ENCODE measurements at places on chromosomes 2 and 18.

GRCh38 chr18:33870059-33870458 is 292.0 kb downstream of the ASXL3 start:
- ATAC-seq, result no peak

- no peak for ATAC-seq
These were observed 117.5 kb downstream of the FAM168B start for GRCh38 chr2:130975729-130976128.

GRCh38 chr18:44135741-44136140 is 544.9 kb upstream of the SETBP1 start:
- ATAC-seq, result no peak

- ATAC-seq, result peak; percentile 30
These were observed 29.5 kb upstream of the IL1R2 start for GRCh38 chr2:101962309-101962708.

GRCh38 chr2:150482667-150483400 is 4.6 kb downstream of the RND3 start:
- no peak for ATAC-seq

DNA sequence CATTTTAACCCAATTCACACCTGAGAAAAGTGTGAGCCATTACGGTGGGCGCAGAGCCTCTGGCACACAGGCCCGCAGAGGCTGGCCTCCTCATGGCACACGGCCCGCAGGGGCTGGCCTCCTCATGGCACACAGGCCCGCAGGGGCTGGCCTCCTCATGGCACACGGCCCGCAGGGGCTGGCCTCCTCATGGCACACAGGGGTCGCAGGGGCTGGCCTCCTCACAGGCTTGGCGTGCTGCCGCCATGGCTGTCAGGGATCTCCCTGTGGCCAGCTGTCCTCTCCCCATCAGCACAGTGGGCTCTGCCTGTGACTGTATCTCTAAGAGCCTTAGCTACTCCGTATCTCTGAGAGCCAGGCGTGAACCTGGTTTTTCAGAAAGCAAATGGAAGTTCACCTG is 24.6 kb downstream of the ANO7 start:
- ATAC-seq, result no peak

- ATAC-seq, result no peak
These were observed 31.8 kb downstream of the AGFG1 start for GRCh38 chr2:227503433-227504406.

GRCh38 chr2:59249441-59250306 is 1008.5 kb upstream of the FANCL start:
- ATAC-seq, result no peak

- ATAC-seq, result no peak
These were observed 17.8 kb upstream of the CNDP2 start for GRCh38 chr18:74478316-74478715.

DNA sequence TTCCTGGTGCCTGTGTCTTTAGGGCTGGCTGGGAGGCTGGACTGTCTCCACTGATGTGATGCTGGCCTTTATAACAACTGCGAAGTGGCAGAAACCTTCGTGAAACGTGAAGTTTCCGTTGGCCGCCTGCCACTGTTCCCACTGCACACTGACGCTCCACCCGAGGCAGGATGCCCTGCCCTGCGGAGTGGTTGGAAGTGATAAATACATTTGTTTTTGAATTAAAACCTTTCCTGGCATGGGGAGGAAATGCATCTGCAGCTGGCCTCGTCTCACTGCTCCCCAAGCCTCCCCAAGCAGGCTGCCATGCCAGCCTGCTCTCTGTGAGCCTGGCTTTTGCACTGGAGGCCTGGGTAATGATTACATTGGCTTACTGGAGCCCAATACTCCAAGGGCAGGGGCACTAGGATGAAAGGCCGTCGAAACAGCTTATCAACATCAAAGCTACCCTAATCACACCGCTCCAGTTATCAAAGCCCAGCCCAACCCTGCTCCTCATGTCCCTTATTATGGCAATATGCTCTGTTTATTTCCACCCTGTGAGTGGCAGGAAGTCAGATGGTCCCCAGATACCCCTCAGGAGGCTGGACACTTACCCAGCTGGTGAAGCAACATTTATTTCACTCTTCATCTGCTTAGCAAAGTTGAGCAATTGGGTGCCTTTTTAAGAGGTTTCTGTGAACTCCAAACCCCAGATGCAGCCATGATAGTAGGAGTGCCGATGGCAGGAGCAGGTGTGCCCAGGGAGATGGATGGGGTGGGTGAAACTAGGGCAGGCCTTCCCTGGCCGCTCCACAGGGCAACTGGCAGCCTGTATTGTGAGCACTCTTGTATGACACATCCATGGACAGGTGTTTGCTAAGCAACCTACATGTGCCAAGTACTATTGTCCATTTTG is 97.4 kb upstream of the ITGA6 start:
- peak; percentile 56 for ATAC-seq

GRCh38 chr18:78393086-78393862 is 586.3 kb upstream of the SALL3 start:
- ATAC-seq, result no peak

DNA sequence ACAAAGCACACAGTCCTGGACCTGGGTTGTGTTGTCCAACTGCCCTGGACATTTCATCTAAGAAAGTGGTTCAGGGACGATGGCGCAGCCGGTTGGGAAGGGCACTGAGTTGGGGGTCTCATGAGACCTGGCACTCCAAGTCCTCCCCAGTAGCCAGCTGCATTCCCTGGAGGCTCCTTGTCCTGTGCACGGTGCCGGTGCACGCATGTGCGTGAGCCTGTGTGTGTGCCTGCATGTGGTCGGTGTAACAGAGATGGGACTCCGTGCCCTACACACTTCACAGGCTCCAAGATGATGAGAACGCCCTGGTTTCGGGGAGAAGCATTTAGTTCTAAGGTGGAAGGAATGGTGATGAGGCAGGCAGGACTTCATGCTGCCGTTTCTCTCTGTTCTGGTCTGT is 124.9 kb upstream of the PXDN start:
- no peak for ATAC-seq

DNA sequence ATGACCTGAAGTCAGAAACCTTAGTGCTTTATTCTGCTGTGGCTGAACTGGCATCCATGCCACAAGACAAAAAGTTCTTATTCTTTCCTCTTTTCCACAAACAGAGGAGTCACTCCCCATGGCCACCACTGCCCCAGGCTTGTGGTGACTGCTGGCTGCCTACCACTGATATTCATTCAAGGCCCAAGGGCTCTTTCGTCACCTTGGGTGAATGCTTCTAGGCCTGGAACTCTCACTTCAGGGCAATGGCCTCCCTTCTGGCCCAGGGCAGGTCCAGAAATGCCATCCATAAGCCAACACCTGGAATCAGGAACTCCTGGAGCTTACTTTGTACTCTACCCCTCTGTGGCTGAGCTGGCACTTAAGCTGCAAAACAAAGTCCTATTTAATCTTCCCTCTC is 109.8 kb downstream of the NAT8 start:
- ATAC-seq, result no peak

DNA sequence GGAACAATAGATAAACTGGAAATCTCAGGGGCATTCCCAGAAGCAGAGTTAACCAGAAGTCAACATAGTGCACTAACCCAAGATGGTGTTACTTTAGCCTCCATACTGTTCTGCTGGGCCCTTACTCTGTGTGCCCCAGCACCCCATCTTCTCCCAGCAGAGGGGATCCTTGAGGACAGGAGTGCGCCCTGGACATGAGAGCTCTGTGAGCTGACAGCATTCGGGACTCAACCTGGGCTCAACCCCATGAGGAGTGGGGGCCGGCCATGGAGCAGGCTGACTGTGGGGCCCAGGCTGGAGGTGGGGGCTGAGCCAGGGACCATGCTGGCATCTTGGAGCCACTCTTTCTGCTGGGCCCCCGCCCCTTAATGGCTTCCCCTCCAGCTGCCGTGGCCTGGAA is 156.3 kb upstream of the HS6ST1 start:
- ATAC-seq, result no peak

DNA sequence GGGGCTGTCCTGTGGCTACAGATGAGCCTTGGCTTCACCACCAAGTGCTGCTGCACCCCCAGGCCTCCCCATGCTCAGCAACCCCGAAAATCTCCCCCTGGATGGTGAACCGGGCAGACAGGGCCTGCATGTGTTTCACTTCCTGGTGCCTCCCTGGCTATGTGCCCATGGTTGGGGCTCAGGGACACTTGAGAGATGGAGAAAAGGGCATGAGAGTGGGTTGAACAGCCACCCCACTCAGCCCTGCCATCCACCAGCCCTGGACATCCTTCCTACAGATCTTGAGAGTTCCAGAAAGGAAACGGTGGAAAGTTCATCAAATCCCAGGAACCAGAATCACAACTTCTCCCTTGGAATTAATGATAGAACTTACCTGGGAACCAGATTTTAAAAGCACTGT is 74.7 kb upstream of the TEX51 start:
- ATAC-seq, result no peak

- no peak for ATAC-seq
These were observed 35.0 kb downstream of the TMEM177 start for GRCh38 chr2:119713819-119714490.

DNA sequence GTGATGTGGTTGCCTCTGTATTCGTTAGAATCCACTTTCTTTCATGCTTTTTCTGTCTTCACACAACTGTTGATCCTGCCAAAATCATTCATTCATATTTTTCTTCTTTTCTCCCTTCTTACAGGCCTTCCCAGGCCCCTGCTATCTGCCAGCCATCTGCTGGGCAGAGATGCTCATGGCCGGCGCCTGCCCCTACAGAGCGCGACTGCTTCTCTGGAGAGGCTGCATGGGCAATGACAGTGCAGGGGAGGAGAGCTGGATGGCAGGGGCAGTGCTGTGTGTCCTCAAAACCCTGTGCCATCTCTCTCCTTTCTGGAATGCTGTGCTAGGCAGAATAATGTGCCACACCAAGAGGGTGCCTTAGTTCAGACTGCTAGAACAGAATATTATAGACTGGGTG is 125.2 kb downstream of the INHBB start:
- no peak for ATAC-seq
